ENCODE measurements at places on chromosomes 12 and 14.

DNA sequence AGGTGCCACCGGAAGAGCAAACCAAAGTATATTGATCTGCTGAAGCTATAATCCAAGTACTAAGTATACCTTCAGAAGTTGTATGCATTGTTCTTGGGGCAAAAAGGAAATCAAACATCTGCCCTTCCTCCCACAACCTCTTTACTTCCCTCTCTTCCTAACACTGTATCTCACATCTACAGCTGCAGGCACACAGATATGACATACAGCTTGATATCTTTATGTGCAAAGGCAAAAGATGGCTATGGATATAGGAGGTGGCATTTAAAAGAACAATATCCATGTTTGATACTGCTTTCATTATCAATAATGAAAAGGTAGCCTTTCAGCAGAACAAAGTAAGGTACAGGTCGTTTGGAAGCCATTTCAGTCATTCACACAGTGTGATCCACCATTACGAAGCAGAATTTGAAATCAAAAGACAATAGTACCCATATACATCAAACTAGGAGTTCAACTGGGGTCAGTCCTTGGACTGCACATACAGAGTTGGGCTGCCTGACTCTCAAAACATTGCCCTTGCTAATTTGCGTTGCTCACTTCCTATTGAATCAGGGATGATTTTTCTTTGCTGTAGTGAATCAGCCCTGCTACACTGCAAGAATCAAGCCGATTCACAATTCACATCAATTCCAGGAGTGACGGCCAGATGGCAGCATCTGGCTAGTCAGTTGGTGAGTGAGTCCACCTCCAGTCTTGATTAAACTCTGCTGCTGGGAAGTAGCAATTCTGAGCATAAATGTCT lies 8.9 kb downstream of the ANG start:
- DNase-seq = peak; percentile 73

GRCh38 chr12:57248934-57249742 lies 1.8 kb downstream of the STAC3 start:
- no peak for DNase-seq

DNA sequence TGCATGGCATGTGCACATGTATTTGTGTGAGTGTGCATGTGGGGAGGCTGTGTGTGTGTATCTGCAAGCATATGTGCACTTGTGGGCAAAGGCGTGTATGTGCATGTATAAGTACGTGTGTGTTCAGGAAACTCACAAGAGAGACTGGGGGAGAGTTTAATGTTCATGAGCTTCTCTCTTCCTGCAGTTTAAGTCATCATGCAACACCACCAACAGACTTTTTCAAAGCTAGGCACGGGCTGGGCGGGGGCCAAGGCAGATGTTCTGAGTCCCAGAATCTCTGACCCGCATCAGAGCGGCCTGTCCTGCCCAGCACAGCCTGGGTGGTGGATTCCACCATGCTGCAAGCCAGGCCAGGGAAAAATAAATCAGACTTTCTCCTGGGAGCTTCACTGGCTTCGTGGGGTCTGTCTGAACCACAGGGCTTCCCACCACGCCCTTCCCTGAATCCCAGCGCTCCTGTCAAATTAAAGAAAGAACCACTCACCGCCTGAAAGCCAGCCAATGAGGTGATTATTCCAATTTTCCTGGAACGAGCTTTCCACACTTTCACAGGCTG lies 75.7 kb downstream of the PITPNM2 start:
- DNase-seq = no peak

DNA sequence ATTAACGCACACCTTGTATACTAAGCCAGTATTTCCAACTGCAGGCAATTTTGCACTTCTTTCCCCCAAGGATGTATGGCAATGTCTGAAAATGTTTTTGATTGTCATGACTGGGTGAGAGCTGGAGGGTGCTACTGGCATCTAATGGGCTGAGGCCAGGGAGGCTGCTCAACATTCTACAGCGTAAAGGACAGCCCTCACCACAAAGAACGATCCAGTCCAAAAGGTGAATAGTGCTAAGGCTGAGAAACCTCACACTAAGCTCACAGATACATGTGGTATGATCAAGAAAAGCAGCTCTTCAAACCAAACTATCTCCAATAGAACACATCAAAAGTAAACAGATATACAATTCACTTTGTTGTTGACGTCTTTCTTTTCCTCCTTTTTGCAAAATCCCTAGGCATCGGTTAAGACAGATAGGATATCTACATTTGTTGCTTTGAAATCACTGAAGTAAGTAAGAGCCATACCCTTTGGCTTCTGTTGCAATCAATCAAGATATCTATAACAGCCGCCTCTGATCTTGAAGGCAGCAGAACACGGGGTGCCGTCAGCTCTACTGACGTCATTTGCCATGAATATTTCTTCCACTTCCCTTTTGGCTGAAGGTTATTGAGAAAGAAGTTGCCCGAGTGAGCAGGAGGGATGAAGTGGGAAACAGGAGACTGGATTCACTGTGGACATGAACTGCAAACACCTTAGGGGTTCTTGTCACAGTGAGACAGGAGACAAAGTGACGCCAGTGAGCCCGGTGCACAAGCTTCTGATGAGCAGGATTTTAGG lies 218.3 kb downstream of the FOXN3 start:
- DNase-seq = no peak

DNA sequence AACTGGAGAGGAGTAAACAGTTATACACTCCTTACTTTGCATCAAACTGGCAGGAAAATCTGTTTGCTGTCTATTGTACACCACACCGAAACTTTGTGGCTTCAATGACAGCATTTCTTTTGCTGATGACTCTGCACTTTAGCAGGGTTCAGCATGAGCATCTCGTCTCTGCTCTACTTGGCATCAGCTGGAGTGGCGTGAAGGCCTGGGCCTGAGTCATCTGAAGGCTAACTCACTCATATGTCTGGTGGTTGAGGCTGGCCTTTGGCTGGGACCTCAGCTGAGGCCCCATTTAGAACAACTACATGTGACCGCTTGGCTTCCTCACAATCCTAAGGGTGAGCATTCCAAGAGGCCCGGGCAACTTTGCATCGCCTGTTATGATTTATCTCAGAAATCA lies 28.7 kb upstream of the REP15 start:
- DNase-seq = peak; percentile 78

DNA sequence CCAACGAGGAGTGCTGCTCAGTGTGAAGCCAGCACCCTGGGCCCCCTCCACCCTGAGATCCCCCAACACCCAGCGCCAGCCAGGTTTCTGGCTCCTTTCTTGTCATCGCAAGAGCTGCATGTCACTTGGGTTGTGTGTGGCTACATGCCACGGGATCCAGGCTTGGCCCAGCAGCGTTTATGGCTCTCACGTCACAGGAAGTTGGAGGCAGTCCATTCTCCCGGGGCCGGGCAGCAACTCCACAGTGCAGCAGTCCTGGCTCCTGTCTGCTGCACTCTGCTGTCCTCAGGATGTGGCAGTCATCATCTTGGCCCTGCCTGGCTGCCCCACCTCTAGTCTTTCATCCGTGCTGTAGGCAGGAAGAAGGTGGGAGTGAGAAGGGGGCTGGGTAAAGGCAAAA lies 78.3 kb downstream of the AACS start:
- DNase-seq = peak; percentile 57

DNA sequence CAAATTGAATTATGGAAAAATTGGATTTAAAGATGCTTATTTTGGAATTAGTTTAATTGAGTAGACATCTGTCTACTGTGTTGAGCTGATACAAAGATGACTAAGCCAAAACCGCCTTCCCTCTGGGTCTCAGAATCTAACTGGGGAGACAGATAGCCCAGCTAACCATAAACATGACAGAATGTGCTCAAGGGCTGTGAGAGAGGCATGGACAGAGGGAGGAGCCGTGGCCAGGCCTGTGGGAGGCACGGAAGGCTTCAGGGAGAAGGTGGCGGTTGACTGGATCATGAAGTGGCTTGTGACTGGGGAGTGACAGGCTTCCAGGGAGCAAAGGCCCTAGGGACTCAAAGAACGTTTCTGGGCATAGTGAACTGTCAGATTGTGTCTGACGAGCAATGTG lies 74.6 kb downstream of the DACT1 start:
- DNase-seq = no peak

GRCh38 chr12:18422871-18423270 lies 161.6 kb downstream of the PIK3C2G start:
- peak; percentile 23 for DNase-seq

- no peak for DNase-seq
Observed at GRCh38 chr14:27881646-27882045, 884.9 kb upstream of the FOXG1 start.

DNA sequence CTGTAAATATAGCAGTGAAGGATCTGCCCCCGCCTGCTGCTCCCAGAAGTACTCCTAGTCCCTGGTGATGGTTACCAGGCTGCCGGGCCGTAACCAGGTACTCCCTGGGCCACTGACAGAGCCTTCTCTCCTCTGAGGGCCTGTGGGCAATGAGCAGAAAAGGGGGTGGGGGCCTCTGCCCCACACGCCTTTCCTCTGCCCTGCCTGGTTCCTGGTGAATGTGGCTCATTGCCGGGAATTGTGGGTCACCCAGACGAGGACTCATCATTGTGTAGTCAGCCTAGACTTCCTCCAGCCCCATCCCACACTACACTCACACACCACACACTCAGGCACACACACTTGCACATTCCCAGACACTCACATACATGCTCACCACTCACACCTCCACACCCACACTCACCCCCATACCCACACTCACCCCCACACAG lies 35.7 kb upstream of the ACTN1 start:
- DNase-seq = peak; percentile 33

GRCh38 chr12:66739940-66740651 lies 61.2 kb upstream of the GRIP1 start:
- DNase-seq = no peak

DNA sequence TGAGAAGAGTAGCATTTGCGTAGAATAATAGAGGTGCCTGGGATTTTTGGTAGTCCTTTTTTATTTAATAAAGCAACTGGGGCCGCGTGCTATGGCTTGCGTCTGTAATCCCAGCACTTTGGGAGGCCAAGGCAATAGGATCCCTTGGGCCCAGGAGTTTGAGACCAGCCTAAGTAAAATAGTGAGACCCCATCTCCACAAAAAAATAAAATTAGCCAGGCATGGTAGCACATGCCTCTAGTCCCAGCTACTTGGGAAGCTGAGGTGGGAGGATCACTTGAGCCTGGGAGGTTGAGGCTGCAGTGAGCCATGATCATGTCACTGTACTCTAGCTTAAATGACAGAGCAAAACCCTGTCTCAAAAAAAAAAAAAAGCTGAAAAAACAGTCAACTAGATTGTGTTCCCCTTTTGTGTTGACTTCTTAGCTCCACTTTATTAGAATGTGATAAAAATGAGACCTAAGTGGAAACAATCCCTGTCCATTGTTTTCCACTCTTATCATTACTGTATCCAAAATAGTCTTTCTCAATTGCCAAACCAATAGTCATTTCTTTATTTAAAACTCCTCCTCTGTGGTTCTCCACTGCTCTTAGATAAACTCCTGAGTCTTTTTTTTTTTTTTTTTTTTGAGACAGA lies 7.4 kb downstream of the PRKCH start:
- no peak for DNase-seq

- no peak for DNase-seq
Observed at GRCh38 chr12:90257927-90258624, 549.4 kb upstream of the ATP2B1 start.

DNA sequence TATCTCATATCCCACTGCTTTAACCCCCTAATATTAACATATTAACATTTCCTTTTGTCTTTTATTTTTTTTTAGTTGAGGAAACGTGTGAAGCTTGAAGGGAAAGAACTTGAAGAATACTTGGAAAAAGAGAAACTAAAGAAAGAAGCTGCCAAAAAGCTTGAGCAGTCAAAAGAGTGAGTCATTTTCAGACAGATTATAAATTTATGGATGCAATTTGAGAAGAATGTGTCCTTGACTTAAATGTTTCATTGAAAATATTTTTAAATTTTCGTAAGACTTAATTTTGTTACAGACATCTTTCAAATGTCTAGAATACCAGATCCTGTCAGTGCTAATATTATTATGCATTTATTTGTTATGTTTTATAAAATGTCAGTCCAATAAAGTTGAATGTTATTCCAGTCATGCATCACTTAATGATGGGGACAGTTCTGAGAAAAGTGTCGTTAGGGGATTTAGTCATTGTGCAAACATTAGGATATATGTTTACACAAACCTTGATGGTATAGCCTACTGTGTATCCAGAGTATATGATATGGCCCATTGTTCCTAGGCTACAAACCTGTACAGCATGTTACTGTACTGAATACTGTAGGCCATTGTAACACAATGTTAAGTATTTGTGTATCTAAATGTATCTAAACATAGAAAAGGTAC lies 32.6 kb downstream of the CPSF2 start:
- DNase-seq = peak; percentile 43

GRCh38 chr12:47214001-47214619 lies 134.4 kb upstream of the AMIGO2 start:
- DNase-seq = no peak

- no peak for DNase-seq
Observed at GRCh38 chr14:99075771-99076375, 196.1 kb downstream of the BCL11B start.

- DNase-seq = no peak
Observed at GRCh38 chr14:78666336-78667056, 496.3 kb downstream of the NRXN3 start.

GRCh38 chr12:26153421-26154154 lies 28.8 kb upstream of the BHLHE41 start:
- peak; percentile 69 for DNase-seq

DNA sequence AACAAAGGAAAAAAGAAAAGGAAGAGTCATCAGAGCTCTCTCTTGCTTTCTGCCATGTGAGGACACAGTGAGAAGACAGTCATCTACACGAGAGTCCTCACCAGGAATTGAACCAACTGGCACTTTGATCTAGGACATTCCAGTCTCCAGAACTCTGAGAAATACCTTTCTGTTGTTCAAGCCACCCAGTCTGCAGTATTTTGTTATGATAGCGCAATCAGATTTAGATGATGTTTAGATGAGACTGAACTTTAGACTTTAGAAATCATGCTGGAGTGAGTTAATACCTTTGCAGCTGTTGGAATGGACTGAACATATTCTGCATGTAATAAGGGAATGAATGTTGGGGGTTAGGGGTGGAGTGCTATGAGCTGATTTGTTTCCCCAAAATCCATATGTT lies 28.1 kb upstream of the RAB21 start:
- DNase-seq = no peak

DNA sequence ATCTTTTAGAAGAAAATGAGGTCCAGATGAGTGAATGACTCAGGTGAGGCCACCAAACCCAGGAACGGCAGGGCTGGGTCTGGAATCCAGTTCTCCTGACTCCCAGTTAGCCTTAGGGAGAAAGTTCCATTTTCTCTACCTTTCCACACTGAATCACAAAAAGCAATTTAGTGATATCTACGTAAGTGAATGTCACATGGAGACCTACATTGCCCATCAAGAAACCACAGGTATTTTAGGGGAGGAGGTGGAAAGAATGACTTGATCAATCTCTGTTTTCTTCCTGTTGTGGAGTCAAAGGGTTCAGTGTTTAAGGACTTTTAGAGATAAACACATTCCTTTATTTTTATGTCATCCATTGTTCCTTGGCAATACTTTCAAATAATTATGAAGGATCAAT lies 106.9 kb upstream of the PTPRB start:
- DNase-seq = no peak

GRCh38 chr12:56299308-56299852 lies 750 bp downstream of the CS start:
- peak; percentile 20 for DNase-seq

- DNase-seq = no peak
Observed at GRCh38 chr14:24228902-24229301, 3.3 kb downstream of the NEDD8 start.
